ENCODE measurements at places on chromosomes 1 and 21. TPM values are rescaled to one million over a fixed set of nuclear protein-coding genes. Genes with fewer than 3 reads are reported as not detected.

GRCh38 chr1:55937840-55938375 is 641.5 kb downstream of the PLPP3 start:
- no peaks in the 10 kb centered on the region for H3K36me3 ChIP-seq
- H3K4me3 ChIP-seq: no peak overlapping the region
- no peaks in the 10 kb centered on the region for H3K4me1 ChIP-seq
- H3K27me3 ChIP-seq: no peaks in the 10 kb centered on the region
- no peak overlapping the region for H3K27ac ChIP-seq

- H3K4me1 ChIP-seq: no peaks in the 10 kb centered on the region
- no peaks in the 10 kb centered on the region for H3K27me3 ChIP-seq
- H3K27ac ChIP-seq: no peak overlapping the region
- H3K4me3 ChIP-seq: no peak overlapping the region
- no peaks in the 10 kb centered on the region for H3K36me3 ChIP-seq
Measured at GRCh38 chr1:78958711-78959110, 47.8 kb downstream of the ADGRL4 start.

GRCh38 chr1:214494706-214495105 is 56.7 kb downstream of the PTPN14 start:
- peaks cover 3% of the 10 kb centered on the region for H3K4me1 ChIP-seq
- no peak for DNase-seq
- H3K27me3 ChIP-seq: no peaks in the 10 kb centered on the region
- H3K36me3 ChIP-seq: no peaks in the 10 kb centered on the region

- no peak for DNase-seq
- H3K27ac ChIP-seq: no peak overlapping the region
- H3K36me3 ChIP-seq: no peaks in the 10 kb centered on the region
- H3K4me3 ChIP-seq: no peak overlapping the region
- H3K4me1 ChIP-seq: no peaks in the 10 kb centered on the region
Measured at GRCh38 chr1:81662913-81663526, 137.7 kb upstream of the ADGRL2 start.

GRCh38 chr1:244239261-244239770 is 188.2 kb downstream of the ZBTB18 start:
- H3K27ac ChIP-seq: no peak overlapping the region
- DNase-seq: no peak
- no peak overlapping the region for H3K4me3 ChIP-seq
- no peaks in the 10 kb centered on the region for H3K4me1 ChIP-seq
- no peaks in the 10 kb centered on the region for H3K36me3 ChIP-seq

Gene SERINC2
- total RNA-seq: 14.5 TPM

- no peaks in the 10 kb centered on the region for H3K27me3 ChIP-seq
- H3K4me1 ChIP-seq: no peaks in the 10 kb centered on the region
- no peaks in the 10 kb centered on the region for H3K36me3 ChIP-seq
Measured at GRCh38 chr1:162535501-162535900, 26.0 kb upstream of the UAP1 start.

Gene ZFP69
- total RNA-seq: 1.3 TPM

DNA sequence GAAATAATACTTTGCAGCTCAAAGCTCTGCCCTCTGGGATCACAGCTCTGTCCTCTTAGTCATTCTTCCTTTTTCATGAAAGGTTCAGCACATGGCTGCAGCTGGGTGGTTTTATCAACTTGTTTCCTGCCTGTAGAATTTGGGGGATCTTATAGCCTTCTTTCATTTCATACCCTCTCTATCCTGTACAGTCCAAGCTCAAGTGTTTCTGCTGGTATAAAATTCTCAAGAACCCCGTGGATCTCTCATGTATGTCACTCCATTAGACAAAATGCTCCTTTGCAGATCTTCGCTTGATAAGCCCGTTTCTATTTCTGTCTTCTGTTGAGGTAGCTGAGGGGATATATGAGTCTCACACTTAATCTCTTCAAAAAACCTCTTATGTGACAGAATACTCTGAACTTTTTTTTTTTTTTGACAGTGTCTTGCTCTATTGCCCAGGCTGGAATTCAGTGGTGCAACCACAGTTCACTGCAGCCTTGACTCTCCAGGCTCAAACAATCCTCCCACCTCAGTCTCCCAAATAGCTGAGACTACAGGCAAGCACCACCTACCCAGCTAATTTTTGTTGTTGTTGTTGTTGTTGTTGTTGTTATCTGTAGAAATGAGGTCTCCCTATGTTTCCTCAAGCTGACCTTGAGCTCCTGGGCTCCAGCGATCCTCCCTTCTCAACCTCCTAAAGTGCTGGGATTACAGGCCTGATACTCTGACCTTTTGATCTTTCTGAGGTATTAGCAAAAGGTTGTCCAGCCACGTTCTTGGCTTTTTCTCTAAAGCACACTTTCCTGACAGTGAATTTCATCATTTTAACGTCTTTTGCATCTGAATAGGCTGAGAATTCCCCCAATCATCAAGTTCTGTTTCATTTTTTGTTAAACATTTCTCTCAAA is 24.6 kb upstream of the COL9A2 start:
- DNase-seq: no peak
- H3K36me3 ChIP-seq: no peaks in the 10 kb centered on the region
- H3K4me1 ChIP-seq: peaks cover 10% of the 10 kb centered on the region
- H3K4me3 ChIP-seq: no peak overlapping the region
- H3K27me3 ChIP-seq: no peaks in the 10 kb centered on the region

- H3K27me3 ChIP-seq: no peaks in the 10 kb centered on the region
- H3K36me3 ChIP-seq: peaks cover 3% of the 10 kb centered on the region
- H3K27ac ChIP-seq: peak overlapping the region; percentile 95
- peaks cover 48% of the 10 kb centered on the region for H3K4me1 ChIP-seq
Measured at GRCh38 chr1:28737307-28738132, 780 bp downstream of the YTHDF2 start.

Gene ANGPTL3
- 0.26 TPM for total RNA-seq

All from body of pancreas (tissue), 4 donors.